Activated CD8-positive, alpha-beta T cell treated with anti-CD3 and anti-CD28 coated beads for 36 hours (primary cell): ENCODE measurements at places on chromosomes 1 and 21. TPM values are rescaled to one million over a fixed set of nuclear protein-coding genes. Genes with fewer than 3 reads are reported as not detected.

The KLF17 gene
- not detected for total RNA-seq

The THEM4 gene
- 19.9 TPM for total RNA-seq

The MASP2 gene
- not detected for total RNA-seq

The CD2 gene
- total RNA-seq = 217 TPM

The DAB1 gene
- total RNA-seq = not detected

The RBM34 gene
- total RNA-seq = 136 TPM

The OVAAL gene
- total RNA-seq = not detected

The LYPD8 gene
- not detected for total RNA-seq

GRCh38 chr21:35046880-35047229 lies 2.2 kb downstream of the RUNX1 start:
- peak overlapping the region; percentile 91 for H3K4me3 ChIP-seq
- H3K36me3 ChIP-seq = peaks cover 12% of the 10 kb centered on the region
- H3K4me1 ChIP-seq = peaks cover 90% of the 10 kb centered on the region
- no peaks in the 10 kb centered on the region for H3K27me3 ChIP-seq
- DNase-seq = no peak

- peaks cover 2% of the 10 kb centered on the region for H3K36me3 ChIP-seq
- peaks cover 8% of the 10 kb centered on the region for H3K4me1 ChIP-seq
- H3K4me3 ChIP-seq = no peak overlapping the region
- no peak for DNase-seq
- H3K27me3 ChIP-seq = no peaks in the 10 kb centered on the region
Measured at GRCh38 chr1:59481881-59482505, 185.1 kb downstream of the FGGY start.

- H3K27me3 ChIP-seq = no peaks in the 10 kb centered on the region
- H3K36me3 ChIP-seq = peaks cover 9% of the 10 kb centered on the region
- no peak for DNase-seq
Measured at GRCh38 chr21:32705139-32705538, 22.7 kb downstream of the SYNJ1 start.

DNA sequence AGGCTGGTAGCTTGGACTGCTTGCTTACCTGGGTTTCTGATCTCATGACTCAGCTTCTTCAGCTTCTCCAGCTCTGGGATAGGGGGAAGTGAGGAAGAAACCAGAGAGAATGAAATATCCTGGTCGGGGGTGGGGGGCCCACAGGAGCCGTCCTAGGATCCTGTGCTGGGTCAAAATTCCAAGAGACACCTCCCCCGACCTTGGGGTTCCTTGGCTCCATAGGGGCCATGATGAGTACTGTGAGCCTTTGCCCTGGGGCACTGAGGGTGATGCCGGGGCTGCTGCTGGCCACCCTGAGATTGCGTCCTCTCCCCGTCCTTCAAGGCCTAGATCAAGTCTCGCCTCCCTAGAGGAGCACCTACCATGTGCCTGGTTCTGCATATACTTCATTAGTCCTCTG lies 40.0 kb downstream of the MYOM3 start:
- H3K4me1 ChIP-seq = no peaks in the 10 kb centered on the region
- H3K27me3 ChIP-seq = peaks cover 2% of the 10 kb centered on the region
- H3K27ac ChIP-seq = no peak overlapping the region
- DNase-seq = no peak

- H3K4me3 ChIP-seq = no peak overlapping the region
- H3K4me1 ChIP-seq = peaks cover 8% of the 10 kb centered on the region
- no peak for DNase-seq
- H3K36me3 ChIP-seq = peaks cover 6% of the 10 kb centered on the region
Measured at GRCh38 chr1:92125204-92125603, 45.1 kb downstream of the BTBD8 start.

GRCh38 chr1:193741228-193741627 lies 554.8 kb upstream of the B3GALT2 start:
- H3K4me3 ChIP-seq = no peak overlapping the region
- H3K27me3 ChIP-seq = no peaks in the 10 kb centered on the region
- DNase-seq = no peak
- no peaks in the 10 kb centered on the region for H3K36me3 ChIP-seq
- H3K4me1 ChIP-seq = peaks cover 2% of the 10 kb centered on the region
- no peak overlapping the region for H3K27ac ChIP-seq

DNA sequence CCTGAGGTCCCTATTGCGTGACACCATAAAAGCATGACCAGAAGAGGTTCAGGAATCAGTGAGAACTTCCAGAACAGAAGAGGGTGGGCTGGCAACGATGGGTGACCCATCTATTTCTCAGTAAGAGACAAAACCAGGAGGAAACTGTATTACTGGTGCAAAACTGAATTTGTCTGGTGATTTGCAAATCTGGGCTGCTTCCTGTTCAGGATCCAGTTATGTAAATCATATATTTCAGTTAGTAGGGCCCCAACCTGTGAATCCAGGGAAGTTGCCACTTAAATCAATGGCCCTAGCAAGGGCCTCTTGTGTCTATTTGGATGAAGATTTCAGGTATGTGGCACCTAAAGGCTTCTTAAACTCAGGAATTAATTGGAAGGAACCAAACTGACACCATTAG lies 23.1 kb upstream of the SMAP2 start:
- no peak for DNase-seq
- no peaks in the 10 kb centered on the region for H3K36me3 ChIP-seq
- H3K4me1 ChIP-seq = peaks cover 2% of the 10 kb centered on the region
- H3K27me3 ChIP-seq = no peaks in the 10 kb centered on the region

- no peak for DNase-seq
- no peaks in the 10 kb centered on the region for H3K27me3 ChIP-seq
- H3K27ac ChIP-seq = no peak overlapping the region
- no peak overlapping the region for H3K4me3 ChIP-seq
Measured at GRCh38 chr1:111234866-111235265, 7.4 kb downstream of the CHI3L2 start.

DNA sequence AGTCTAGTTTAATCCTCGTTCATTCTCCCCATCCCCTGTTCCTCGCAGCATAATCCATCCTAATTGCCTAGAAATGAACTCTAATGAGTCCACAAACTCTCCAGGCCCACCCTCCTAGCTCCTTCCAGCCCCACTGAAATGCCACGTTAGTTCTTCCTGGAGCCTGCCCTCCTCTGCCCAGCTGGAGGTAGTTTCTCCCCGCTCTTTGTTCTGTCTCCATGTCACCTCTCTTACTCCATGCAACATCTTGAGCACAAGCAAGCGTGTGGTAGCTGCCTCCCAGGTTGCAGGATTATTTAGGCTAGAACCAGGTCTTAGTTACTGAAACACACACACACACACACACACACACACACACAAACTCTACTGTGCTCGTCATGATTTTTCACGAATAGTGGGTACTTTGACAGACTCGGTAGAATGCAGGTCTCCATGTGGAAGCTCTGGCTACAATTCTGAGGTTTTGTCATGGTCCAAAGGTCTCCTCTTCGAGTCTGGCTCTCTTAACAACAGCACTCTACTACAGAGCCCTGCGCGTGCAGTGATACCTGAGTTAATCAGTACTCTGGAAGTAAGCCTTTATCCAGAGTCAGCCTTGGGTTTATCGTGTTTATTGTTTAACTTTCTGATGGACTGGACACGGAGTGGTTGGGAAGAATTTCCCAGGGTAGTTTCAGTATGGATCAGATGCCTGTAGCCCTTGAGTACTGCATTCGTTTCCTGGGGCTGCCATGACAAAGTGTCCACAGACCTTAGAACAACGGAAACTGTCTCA lies 27.5 kb downstream of the HUNK start:
- no peak for DNase-seq
- H3K36me3 ChIP-seq = no peaks in the 10 kb centered on the region
- peaks cover 11% of the 10 kb centered on the region for H3K4me1 ChIP-seq

DNA sequence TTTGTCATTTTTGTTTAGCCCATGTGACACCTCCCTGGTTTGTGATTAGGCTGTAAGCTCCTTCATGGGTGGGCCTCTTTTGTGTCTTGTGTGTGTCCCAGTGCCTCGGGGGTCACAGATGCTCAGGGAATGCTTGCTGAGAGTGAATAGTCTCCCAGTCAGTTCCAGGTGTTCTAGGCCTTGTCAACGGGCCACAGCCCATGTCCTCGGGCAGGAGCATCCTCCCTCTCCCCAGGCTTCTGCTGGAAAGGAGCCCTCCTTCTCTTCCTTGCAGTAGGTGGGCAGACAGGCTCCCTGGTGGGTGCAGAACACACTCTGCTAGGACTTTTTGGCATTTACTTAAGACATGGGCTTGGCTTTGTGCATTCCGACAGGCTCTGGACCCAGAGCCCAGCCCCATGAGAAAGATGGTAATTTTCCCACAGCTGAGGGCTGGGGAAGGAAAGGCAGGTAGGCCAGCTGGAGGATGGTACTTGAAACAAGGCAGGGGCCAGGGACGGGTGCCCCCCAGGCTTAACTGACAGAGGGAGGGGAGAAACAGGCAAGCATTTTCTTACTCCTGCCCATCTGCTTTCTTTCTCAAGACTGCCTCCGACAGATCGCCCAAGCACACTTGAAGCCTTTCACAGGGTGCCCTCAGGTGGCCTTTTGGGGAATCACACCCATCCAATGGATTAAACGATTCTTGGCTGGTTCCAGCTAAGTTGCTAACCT lies 7.1 kb upstream of the CPLANE2 start:
- peak; percentile 89 for DNase-seq
- no peak overlapping the region for H3K4me3 ChIP-seq
- H3K27me3 ChIP-seq = no peaks in the 10 kb centered on the region
- no peak overlapping the region for H3K27ac ChIP-seq
- H3K4me1 ChIP-seq = peaks cover 5% of the 10 kb centered on the region

- no peaks in the 10 kb centered on the region for H3K4me1 ChIP-seq
- H3K27ac ChIP-seq = no peak overlapping the region
- H3K4me3 ChIP-seq = no peak overlapping the region
Measured at GRCh38 chr21:35792569-35793305, 267.6 kb downstream of the SETD4 start.

DNA sequence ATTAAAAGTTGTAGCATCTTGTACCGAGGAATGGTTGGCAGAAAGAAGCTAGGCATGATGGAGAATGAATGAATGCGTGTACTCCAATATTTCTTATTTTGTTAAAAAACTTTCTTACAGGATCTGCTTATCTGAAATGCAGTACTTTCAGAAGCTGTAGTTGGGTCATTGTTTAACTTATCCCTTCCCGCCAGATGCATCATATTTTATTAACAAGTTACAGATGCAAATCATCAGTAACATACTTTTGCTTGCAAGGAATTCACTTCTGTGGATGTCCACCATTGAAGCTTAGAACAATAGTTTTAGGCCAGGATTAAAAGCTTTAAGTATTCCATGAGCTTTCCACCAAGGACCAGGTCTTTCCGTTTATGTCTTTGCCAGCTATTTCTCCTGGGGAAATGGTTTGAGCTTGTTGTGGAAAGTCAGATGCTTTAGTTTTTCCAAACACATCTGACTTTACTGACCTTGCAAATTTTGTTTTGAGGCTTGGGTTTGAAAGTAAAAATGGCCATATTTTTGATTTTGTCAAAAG lies 65.4 kb downstream of the PATJ start:
- no peaks in the 10 kb centered on the region for H3K27me3 ChIP-seq
- H3K4me3 ChIP-seq = no peak overlapping the region
- H3K36me3 ChIP-seq = peaks cover 11% of the 10 kb centered on the region
- H3K4me1 ChIP-seq = no peaks in the 10 kb centered on the region
- no peak overlapping the region for H3K27ac ChIP-seq

DNA sequence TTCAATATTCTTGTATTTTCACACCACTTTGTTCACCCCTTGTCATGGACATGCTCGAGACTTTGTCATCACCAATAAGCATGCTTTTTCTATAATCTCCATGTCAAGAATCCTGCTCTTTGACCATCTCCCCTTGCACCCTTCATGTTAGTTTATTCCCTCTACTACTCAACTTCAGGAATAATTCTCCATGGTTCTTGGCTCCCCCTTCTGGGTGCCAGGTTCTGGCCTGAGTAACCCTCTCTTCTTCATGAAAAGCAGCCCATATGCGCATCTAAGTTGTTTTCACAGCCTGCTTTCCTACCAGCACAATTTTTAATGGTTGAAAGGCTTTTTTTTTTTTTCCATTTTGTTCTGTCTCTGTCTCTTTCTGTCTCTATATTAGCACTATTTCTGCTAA lies 160.7 kb downstream of the LEPR start:
- H3K4me3 ChIP-seq = no peak overlapping the region
- no peaks in the 10 kb centered on the region for H3K27me3 ChIP-seq
- DNase-seq = no peak
- no peak overlapping the region for H3K27ac ChIP-seq

- H3K27me3 ChIP-seq = no peaks in the 10 kb centered on the region
- peaks cover 12% of the 10 kb centered on the region for H3K4me1 ChIP-seq
- DNase-seq = no peak
- no peak overlapping the region for H3K4me3 ChIP-seq
Measured at GRCh38 chr21:31952828-31953227, 80.0 kb downstream of the HUNK start.

DNA sequence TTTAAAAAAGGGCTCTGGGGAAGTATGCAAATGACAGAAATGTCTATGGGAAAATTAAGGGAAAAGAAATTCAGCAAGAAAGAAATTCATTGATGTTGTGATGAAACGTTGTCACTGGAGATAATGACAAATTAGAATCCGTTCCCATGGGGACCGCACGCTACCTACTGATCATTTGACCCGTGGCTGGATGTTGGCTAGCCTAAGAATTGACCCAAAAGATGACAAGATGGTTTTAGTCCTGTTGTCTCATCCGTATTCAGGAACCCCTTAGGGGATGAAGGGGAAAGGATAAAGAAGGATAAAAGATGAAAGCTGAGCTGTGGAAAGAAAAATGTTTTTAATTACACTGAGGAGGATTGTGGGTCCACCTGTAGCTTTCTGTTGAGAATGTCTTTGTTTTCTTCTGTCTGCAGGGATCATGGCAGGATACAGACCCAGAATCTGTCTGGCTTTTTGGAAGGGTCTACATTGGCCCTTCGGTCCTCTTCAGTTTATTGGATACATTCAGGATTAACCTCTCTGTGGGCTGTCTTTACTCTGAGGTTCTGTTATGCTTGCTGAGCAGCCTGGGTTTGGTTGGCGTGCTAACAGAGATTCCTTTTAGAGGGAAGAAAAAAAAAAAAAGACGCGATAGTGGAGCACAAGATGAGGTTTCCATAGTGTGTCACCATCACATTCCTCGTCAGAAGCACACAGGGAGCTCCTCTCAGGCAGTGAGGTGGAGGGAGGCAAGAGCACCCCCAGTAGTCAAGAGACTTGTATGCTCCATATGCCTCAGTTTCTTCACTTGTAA lies 106.2 kb downstream of the CACHD1 start:
- H3K27me3 ChIP-seq = no peaks in the 10 kb centered on the region
- no peak overlapping the region for H3K27ac ChIP-seq
- H3K4me1 ChIP-seq = no peaks in the 10 kb centered on the region
- no peak overlapping the region for H3K4me3 ChIP-seq

GRCh38 chr1:203199816-203200571 lies 13.5 kb upstream of the CHI3L1 start:
- H3K27ac ChIP-seq = no peak overlapping the region
- DNase-seq = no peak
- no peaks in the 10 kb centered on the region for H3K36me3 ChIP-seq

GRCh38 chr21:34276711-34277425 lies 86.9 kb upstream of the KCNE2 start:
- H3K27ac ChIP-seq = no peak overlapping the region
- peaks cover 6% of the 10 kb centered on the region for H3K27me3 ChIP-seq
- H3K4me1 ChIP-seq = peaks cover 2% of the 10 kb centered on the region
- peak; percentile 52 for DNase-seq
- H3K4me3 ChIP-seq = no peak overlapping the region

GRCh38 chr21:35737899-35738346 lies 322.4 kb downstream of the SETD4 start:
- H3K27ac ChIP-seq = no peak overlapping the region
- no peaks in the 10 kb centered on the region for H3K36me3 ChIP-seq
- no peak overlapping the region for H3K4me3 ChIP-seq
- no peak for DNase-seq
- H3K27me3 ChIP-seq = peaks cover 3% of the 10 kb centered on the region

- no peak overlapping the region for H3K4me3 ChIP-seq
- no peaks in the 10 kb centered on the region for H3K4me1 ChIP-seq
- no peaks in the 10 kb centered on the region for H3K36me3 ChIP-seq
- DNase-seq = no peak
- no peak overlapping the region for H3K27ac ChIP-seq
Measured at GRCh38 chr21:31498985-31499384, 154.9 kb upstream of the TIAM1 start.
